ENCODE measurements at places on chromosomes 6 and 20. TPM values are rescaled to one million over a fixed set of nuclear protein-coding genes. Genes with fewer than 3 reads are reported as not detected.

JAG1 gene
- 194 TPM for total RNA-seq

RNF182 gene
- total RNA-seq, result 0.32 TPM

PSMF1 gene
- 270 TPM for total RNA-seq

RFX6 gene
- total RNA-seq, result not detected

ERVFRD-1 gene
- 0.42 TPM for total RNA-seq

Data from lower leg skin (tissue), 4 donors.